Vagina (tissue), 2 donors: ENCODE measurements at places on chromosomes 12 and 14. TPM values are rescaled to one million over a fixed set of nuclear protein-coding genes. Genes with fewer than 3 reads are reported as not detected.

The PKP2 gene
- total RNA-seq: 16.2 TPM

The CGRRF1 gene
- 9.6 TPM for total RNA-seq

The ACACB gene
- 130 TPM for total RNA-seq

The SDR9C7 gene
- total RNA-seq: 11.0 TPM

The KRT85 gene
- total RNA-seq: not detected

The CAMKK2 gene
- 32.7 TPM for total RNA-seq

The KRT71 gene
- not detected for total RNA-seq

The GZMB gene
- 2.2 TPM for total RNA-seq

The TXNDC16 gene
- 5.9 TPM for total RNA-seq

The POTEG gene
- not detected for total RNA-seq

The CDKL1 gene
- 30.7 TPM for total RNA-seq

The POLR3B gene
- 10.1 TPM for total RNA-seq

The CSAD gene
- 44.9 TPM for total RNA-seq

The IFNG-AS1 gene
- total RNA-seq: not detected

The MEG3 gene
- total RNA-seq: 126 TPM

The CD163 gene
- 96.3 TPM for total RNA-seq

The PLEKHD1 gene
- not detected for total RNA-seq

The GSC gene
- 1.7 TPM for total RNA-seq

The IRAK3 gene
- total RNA-seq: 23.1 TPM

The TMPRSS12 gene
- total RNA-seq: not detected

The CCDC91 gene
- total RNA-seq: 76.6 TPM

The CABP1 gene
- 0.49 TPM for total RNA-seq

The CD27 gene
- 1.2 TPM for total RNA-seq

The THAP2 gene
- total RNA-seq: 4.7 TPM

The PRICKLE1 gene
- 25.3 TPM for total RNA-seq

The SERPINA12 gene
- 8.6 TPM for total RNA-seq

The CHPT1 gene
- 84.7 TPM for total RNA-seq

The A2ML1 gene
- 194 TPM for total RNA-seq

The ITGB7 gene
- 3.7 TPM for total RNA-seq

The SRRM4 gene
- under 0.01 TPM for total RNA-seq

The CNTN1 gene
- total RNA-seq: 15.2 TPM

The APOF gene
- total RNA-seq: not detected

The TROAP gene
- total RNA-seq: 4.9 TPM

The MGP gene
- 1,065 TPM for total RNA-seq

The PPP1R1A gene
- total RNA-seq: 10.8 TPM

The KERA gene
- not detected for total RNA-seq

The PRH2 gene
- total RNA-seq: not detected

The RNASE3 gene
- not detected for total RNA-seq

The SMIM41 gene
- 1.5 TPM for total RNA-seq

The CLEC1B gene
- total RNA-seq: not detected

The TSHR gene
- not detected for total RNA-seq

The SLC25A47 gene
- not detected for total RNA-seq

The CBLN3 gene
- 1.7 TPM for total RNA-seq
